Activated T-helper 1 cell treated with anti-CD3 and anti-CD28 coated beads, Interleukin-2, amount 50 U/mL, for 16 hours (primary cell): ENCODE measurements at places on chromosomes 2 and 18.

- DNase-seq = no peak
Measured at GRCh38 chr2:32591669-32592463, 36.0 kb upstream of the TTC27 start.

- no peak for DNase-seq
Measured at GRCh38 chr2:234275515-234275914, 221.4 kb downstream of the ARL4C start.

DNA sequence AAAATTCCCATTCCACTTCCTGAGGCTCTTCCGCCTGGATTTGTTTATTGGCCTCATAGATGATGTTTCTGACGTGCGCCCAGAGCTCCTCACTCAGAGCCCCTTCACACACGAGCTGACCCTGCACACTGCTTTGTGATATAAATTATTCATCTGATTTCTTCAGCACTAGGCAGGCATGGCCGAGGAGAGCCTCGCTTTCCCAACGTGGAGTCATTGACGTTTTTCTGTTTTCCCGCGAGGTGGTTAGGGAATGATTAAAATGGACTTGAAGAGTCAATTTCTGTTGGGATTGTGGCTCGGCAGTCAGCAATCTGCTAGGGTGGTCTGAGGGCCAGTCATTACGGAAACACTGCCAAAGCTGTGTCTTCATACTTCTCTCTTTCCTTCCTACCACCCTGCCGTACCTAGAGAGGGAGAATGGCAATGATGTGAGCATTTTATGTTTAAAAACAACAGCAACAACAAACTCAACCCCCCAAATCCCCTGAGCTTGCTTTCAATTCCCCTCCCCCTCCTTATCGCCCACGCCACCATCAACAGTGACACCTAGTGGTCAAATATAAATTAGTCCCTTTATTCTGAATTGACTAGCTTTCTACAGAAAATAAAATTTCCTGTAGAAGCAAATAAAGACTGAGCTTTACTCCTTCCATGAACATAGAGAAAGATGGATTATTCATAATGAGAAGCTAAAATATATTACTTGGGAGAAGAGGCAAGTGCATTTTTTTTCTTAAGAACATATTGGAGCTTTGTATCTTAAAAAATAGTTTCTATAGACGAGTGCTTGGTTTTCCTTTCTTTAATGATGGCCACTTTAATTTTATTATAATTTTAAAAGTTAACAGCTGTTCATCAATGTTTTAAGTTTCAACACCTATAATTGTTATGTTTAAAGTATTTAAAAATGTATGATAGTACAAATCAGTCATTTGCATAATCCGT is 285.1 kb downstream of the MTX2 start:
- DNase-seq = no peak

DNA sequence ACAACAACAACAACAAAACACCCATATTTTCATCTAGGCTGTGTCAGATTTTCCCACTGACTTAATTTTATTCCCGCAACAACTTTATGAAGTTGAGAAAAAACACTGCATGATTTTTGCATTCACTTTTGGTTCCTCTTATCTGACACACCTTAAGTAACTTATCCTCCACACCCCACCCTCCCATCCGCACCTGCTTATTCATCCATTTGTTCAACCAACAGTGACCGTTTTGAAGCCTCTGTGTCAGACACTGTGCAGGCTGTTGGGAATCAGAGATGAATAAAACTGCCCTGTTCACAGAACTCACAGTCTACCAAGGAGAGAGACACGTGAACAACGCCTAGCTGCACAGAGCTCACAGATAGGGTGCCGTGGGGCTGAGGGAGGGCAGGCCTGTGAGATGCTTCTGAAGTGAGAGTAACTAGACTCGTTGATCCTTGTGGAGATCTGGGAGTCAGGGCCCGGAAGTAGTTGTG is 7.4 kb downstream of the CNNM4 start:
- no peak for DNase-seq

DNA sequence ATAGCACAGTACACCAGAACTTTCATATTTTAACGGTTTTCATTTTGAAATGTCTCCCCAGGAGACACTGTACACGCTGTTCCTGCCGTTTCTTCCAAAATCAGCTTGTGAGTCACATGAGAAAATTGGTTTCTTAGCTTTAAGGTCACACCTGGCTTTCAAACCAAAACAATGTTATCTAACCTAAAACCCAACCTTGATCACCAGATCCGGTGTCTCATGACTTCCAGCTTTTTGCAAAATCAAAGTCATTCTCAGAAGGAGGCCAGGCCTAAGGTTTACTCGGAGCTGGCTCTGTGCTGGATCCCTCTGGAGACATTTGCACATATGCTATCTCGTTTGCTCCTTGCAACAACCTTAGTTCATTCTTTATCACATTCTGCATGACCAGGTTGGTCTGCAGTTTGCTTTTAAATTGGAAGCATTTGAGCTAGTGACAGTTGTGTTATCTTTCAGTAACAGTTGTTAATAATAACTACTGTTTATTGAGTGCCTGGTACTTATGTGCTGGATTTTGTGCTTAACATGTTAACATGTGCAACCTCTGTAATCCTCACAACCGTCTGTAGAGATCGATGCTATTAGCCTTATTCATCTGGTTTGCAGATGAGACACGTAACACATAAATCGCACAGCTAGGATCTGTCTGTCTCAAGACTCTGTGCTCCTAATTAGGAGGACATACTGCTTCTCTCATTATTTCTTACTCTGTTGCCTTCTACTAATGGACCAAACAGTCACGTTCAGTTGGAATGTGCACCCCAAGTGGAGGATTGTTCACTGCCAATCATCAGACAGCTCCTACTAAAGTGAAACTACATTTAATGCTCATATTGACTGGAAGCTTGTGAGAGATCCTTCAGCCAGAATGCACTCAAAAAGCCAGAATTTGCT is 105.5 kb downstream of the RNF144A start:
- no peak for DNase-seq

DNA sequence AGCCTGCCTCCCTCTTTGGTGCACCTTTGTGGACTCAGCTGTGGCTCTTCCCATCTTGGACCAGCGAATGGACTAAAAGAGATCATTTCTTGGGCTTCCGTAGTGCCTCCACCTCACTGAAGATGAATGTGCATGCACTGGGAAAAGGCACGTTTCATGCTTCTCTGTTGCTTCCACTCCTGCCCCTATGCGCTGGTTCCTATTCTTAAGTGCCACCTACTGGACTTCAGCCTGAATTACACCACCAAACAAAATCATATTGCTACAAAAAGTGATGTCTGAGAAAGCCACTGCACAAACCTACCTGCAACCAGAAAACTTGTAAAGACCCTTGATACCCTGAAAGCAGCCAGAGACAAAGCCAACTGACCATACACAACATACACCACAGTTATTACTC is 695.6 kb downstream of the TSN start:
- no peak for DNase-seq

DNA sequence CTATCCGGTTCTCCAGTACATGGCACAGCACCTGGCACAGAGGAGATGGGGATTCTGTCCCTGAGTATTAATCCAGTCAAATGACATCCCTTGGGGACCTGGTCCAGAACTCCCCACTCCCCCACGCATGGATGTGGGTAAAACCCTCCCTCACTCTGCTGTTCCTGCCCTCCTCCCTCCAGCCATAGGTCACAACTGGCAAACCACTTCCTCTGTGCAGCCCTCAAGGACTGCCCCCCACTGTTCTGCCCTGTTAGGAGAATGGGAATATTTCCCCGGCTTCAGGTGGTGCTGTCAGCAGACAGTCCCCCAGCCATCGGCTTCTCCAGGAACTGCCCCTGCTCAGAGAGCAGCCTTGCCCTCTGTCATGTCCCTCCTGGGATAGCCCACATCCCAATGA is 1.5 kb upstream of the TFCP2L1 start:
- no peak for DNase-seq

DNA sequence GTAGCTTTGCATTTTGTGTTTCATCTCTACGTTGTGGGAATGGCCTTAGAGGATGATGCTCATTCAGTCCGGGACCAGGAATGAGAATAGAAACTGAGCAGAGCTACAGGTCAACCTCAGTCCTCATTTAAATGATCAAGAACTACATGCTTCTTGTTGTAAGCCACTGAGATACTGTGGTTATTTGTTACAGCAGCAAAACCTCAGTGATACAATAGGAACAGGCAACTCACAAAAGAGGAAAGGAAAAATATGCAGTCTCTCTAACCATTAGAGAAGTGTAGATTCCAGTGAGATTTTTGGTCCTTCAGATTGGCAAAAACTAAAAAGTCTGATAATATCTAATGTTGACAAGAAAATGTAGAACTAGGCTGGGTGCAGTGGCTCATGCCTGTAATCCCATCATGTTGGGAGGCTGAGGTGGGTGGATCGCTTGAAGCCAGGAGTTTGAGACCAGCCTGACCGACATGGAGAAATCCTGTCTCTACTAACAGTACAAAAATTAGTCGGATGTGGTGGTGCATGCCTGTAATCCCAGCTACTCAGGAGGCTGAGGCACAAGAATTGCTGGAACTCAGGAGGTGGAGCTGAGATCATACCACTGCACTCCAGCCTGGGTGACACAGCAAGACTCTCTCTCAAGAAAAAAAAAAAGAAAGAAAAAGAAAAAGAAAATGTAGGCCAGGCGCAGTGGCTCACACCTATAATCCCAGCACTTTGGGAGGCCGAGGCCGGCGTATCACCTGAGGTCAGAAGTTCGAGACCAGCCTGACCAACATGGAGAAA is 13.3 kb downstream of the CHCHD5 start:
- no peak for DNase-seq

DNA sequence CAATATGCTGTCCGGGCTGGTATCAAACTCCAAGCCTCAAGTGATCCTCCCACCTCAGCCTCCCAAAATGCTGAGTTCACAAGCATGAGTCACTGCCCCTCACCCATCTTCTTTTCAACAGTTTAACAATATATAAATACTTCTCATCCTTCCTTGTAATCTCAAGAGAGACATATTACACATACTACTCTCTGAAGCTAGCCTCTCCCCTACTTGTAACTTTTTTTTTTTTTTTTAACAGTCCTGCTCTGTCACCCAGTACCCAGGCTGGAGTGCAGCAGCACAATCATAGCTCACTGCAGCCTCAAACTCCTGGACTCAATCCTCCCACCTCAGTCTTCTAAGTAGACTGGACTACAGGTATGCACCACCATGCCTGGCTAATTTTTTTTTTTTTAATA is 5.7 kb downstream of the GFPT1 start:
- no peak for DNase-seq

DNA sequence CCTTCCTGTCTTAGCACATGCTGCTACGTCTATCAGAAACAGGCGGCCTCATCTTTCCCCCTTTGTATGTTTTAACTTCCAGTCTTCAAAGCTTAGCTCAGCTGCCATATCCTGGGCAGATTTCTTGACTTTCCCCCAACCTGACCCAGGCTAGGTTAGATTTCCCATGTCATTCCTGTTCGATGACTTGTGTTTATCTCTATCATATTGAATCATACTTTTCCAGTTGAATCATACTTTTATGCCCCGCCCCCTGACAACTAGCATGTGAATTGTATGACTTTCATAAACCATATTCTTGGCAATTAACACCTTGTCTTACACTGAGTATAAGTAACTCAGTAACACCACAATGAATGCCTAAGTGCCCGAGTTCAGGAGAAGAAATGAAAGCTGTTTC is 128.3 kb downstream of the CYRIA start:
- DNase-seq = no peak

- no peak for DNase-seq
Measured at GRCh38 chr18:40566510-40566844, 1388.6 kb upstream of the PIK3C3 start.

- no peak for DNase-seq
Measured at GRCh38 chr2:232479341-232480200, 8.1 kb downstream of the ECEL1 start.

DNA sequence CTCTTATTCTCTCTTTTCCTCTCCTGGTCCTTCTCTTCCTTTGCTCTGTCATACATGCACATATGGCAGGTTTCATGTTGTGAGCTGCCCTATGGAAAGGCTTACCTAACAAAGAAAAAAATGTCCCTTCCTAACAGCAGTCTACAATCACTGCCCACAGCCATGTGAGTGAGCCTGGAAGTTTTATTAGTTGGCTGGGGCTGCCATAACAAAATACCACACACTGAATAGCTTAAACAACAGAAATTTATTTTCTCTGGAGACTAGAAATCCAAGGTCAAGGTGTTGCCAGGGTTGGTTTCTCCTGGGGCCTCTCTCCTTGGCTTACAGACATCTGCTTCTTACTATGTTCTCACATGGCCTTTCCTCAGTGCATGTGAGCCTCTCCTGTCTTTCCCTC is 142.1 kb downstream of the TRIB2 start:
- DNase-seq = no peak

GRCh38 chr2:72386288-72386687 is 238.6 kb upstream of the CYP26B1 start:
- DNase-seq = no peak

DNA sequence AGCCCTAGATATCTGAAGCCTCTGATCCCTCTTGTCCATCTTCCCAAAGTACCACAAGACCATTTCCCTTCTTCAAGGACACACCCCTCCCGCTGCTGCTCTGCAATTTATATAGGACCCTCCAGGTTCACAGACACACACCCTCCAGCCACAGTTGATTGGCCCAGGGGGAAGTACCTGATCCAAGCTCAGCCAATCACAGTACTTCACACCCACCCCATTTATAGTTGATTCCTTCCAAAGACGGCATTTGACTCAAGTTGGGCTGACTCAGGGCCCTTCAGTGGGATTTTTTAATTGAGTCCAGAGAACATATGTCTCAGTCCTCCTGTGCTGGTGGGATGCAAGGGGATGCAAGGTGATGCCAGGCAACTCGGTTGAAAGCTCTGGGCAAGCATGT is 59.2 kb downstream of the GYPC start:
- no peak for DNase-seq

DNA sequence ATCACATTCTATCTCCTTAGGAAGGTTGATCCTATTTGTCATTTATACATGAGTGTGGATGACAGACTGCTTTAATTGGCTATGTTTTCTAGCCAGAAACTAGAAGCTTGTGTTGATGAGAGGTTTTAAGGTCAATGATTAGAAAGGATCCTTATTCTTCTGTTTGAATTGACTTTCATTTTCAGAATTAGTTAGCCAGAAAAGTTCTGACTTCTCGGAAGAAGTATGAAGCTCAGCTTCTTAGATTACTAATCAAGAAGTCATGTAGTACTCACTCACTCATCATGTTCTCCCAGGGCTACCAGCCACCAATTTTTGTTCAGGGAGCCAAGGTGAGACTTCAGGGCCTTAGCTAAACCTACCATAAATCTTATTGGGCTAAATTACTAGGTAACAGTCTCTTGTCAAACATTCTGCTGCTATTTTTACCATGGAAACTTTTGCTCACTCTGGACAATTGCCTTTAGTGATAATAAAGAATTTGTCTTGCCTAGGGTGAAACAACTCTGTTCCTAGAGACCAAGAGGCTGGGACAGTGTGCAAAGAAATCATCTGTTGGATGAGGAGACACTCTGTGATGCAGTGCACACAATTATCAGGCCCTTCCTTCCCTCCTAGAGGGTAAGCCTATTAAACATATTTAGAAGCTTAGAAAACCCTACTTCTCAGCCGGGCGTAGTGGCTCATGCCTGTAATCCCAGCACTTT is 111.6 kb upstream of the DNMT3A start:
- DNase-seq = no peak

DNA sequence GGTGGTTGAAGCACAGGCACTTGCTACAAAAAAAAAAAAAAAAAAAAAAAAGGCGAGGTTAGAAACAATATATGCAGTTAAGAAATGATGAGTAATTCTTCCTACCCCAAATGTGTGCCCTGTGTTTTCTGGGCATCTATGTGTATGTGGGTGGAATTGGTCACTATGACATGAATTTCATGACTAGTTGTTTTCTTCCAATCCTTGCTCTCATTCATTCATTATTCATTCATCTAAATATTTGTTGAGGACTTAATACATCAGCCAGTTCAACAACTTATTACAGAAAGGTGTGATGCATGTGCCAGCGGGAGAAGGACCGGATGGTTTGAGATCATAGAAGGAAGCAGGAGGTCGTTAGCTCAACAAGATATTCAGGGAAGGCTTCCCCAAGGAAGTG is 8.3 kb upstream of the EGR4 start:
- no peak for DNase-seq
